ENCODE measurements at places on chromosomes 3 and 15.

DNA sequence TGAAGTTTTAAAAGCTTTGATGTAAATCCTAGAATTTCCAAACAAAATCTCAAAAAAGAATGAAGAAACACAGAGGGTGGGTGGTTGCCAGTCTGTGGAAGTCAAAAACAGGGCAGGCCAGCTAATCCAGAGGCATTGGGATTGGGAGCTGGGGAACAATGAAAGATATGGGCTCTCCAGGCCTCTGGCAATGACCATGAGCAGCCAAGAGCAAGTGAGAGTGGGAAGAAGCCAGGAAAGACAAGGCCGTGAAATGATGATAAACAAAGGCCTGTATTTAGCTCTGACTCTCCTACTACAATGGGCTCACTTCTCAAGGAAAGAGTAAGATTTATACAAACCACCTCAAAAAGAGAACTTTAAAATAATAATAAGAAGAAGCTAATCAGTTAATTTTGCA, 248.5 kb downstream of the ZMAT3 start:
- DNase-seq = no peak

GRCh38 chr3:187145149-187145895, 6.0 kb upstream of the RPL39L start:
- no peak for DNase-seq

GRCh38 chr3:127079211-127079610, 96.3 kb downstream of the PLXNA1 start:
- DNase-seq = no peak

DNA sequence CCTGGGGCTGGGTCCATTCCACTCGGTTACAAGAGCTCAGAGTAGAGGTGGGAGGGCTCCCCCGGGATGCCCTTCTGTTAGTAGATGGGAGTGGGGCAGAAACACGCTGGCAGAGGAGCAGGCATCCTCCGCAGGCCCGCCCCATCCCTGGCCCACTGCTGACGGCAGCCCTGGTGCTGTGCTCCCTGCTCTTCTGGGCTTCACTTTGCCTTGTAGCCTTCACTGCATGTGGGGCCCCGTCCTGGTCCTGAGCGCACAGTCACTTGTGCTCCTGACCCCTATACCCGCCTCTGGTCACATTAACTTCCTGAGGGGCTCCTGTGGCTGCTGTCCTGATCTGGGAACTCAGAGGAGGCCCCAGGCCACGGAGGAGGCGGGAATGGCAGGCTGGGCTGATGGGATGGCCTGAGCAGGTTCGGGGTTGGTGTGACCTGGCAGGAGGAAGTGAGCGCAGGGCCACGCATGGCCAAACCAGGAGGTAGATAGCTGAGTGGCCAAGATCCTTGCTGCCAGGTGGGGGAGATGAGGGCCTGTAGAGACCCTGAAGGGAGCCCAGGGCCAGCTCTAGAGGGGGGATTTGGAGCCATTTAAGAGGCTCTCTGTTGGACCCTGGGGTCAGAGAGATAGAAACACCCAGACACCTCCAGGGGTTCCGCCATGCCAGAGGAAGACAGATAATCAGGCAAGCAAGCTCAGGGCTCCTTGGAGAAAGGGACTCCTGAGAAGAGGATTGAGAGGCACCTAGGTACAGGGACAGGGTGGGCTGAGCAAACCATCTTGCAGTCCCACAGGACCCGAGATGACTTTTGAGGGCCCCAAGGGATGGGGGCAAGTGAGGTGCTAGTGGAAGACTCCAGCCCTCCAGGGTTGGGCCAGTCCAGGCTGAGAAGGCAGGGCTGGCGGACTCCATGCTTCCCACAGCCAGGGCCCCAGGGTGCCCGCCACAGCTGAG, 92.2 kb upstream of the PRR23E start:
- DNase-seq = no peak
